ENCODE measurements at places on chromosomes 4 and X.

DNA sequence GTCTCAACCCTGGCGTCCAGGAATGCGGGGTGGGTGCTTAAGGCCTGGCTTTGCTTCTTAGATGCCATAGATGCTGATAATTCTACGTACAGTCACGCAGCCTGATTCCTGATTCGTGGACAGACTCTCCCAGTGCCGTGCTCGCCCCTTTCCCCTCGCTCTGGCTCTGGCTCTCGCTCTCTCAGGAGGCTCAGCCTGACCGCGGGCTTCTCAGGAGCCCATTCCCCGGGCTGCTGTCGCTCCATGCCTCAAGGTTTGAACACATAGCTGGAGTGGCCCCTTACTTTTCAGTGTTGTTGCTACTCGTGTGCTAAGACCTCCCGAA is 59.2 kb upstream of the ZC4H2 start:
- no peak for DNase-seq

GRCh38 chr4:66516940-66517339 is 846.7 kb upstream of the EPHA5 start:
- no peak for DNase-seq

DNA sequence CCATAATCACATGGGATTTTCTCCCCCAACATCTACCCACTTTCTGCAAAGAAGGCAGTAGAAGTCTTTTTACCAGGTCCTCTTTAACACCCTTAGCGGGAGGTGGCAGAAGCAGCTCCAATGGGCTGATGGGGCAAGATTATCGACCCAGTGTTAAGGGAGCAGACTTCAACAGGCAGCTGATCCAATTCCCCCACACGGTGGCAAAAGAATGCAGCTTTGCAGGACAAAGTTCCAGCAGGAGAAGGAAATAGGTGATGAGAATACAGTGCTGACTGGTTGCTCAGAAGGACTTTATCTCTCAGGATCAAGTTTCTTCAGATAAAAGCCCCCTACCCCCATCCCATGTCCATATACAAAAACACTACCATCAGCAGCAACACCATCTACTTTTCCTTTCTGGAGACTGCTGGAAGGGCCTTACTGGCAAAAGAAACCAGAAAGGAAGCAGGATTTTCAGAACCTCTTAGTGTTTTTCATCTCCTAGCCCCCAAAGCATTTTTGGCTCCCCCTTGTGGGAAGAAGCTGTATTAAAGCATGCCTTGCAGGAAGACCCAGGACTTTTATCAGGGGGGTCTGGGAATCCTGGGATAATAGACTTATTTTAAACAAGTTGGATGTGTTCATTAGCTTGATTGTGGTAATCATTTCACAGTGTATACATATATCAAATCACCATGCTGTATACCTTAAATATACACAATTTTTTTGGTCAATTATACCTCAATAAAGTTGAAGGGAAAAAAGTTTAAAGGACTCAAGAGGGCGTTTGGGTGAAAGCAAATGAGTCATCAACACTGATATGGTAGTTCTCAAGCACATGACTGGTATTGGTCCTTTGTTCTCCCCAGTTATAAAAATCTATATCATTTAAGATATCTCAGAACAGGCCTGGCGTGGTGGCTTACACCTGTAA is 146.4 kb downstream of the GPC3 start:
- DNase-seq, result no peak

DNA sequence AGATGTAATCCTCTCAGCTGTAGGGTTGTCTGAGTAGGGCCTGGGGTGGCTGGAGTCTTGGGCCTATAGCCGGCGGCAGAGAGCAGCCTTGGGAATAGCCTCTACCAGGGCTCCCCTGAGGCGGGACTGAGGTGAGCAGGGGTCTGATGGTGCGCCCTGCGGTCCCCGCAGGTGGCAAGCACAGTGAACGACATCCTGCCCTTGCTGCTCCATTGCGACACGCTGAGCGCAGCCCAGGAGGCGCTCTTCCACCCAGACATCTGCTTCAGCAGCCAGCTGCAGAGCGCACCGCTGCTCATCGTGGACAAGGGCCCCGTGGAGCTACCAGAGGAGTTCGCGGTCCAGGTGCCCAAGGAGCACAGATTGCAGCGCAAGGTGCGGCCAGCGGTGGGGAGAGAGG is 317.0 kb downstream of the ADGRL3 start:
- no peak for DNase-seq

GRCh38 chrX:16873106-16873505 is 2.9 kb upstream of the RBBP7 start:
- DNase-seq, result no peak

GRCh38 chr4:61202638-61203435 is 2.7 kb downstream of the ADGRL3 start:
- DNase-seq, result peak; percentile 47

DNA sequence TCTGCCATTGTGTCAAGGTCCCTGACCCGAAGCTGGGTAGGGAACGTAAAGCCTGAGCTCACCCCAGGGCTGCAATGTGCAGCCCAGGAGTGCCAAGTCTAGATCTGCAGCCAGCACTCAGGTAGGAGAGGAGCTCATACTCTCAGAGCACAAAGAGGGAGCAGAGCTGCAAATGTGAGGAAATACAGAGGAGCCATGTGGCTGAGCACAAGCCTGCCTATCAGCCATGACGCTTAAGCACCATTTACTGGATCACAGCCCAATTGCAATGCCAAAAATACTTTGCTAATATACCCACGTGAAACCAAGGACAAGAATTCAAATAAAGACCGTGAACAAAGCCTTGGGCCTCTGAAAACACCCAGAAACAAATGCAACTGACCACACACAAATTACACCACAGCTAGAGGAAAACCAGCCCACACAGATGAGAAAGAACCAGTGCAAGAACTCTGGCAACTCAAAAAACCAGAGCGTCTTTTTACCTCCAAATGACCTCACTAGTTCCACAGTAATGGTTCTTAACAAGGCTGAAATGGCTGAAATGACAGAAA is 69.0 kb upstream of the HPF1 start:
- no peak for DNase-seq

DNA sequence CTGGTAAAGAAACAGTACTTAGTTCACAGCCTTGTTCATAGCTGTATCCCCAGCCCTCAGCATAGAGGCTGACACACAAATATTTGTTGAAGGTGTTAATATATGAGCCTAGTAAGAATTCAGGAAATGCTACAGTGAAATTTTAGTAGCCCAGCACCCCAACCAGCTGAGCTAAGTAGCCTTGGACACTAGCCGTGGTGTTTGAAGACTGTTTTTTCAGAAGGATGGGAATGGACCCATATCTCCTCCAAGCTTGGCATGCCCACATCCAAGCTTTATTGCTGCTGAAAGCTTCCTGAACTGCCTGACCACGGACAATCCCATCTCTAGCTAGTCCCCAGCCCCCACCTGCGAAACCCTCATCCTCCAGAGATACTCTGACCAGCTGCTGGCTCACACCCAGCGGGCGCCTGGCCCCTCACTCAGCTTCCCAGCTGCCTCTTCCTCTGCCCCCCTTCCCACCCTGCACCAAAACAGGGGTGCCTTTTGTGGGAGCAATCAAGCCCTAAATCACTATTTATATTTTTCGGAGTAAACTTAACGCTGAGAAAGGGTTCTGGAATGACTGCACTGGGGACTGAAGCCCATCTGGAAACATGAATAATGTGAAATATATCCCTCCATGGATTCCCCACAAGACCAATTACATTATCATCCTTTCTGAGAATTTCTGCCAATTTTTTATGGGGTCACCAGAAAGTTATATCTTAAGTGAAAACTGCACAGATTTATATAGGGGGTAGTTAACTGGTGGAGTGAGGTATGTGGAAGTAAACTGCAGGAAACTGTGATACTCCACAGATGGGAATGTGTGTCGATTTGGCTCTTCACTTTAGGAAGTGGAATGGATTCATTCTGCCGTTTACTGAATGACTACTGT is 41.1 kb upstream of the CBR4 start:
- DNase-seq, result no peak

GRCh38 chr4:111883557-111883999 is 261.7 kb upstream of the FAM241A start:
- no peak for DNase-seq

GRCh38 chrX:124325732-124326131 is 6.7 kb upstream of the TEX13D start:
- DNase-seq, result no peak

DNA sequence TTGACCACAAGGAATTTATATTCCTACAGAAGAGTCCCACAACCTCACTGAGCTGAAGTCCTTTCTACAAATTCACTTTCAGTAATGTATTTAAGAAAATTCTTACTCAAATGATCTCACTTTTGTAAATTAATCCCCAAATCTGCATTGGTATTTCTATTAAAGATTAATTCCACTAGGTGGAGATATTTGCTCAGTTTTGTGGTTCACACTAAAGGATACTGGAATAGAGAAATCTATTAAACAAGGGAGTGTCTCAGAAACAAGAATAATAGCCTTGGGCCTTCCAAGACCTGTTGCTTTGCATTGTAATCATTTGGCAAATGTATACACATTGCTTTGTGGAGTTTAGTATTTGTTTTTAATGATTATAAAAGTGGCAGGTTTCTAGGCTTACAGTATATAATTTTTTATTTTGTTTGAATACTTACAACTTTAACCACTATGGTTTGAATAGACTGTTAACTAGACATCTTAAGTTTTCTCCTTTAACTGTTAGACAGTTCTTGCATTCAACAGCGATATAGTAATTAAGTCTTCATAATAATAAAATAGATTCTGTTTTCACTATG is 25.9 kb downstream of the CFAP299 start:
- DNase-seq, result no peak

DNA sequence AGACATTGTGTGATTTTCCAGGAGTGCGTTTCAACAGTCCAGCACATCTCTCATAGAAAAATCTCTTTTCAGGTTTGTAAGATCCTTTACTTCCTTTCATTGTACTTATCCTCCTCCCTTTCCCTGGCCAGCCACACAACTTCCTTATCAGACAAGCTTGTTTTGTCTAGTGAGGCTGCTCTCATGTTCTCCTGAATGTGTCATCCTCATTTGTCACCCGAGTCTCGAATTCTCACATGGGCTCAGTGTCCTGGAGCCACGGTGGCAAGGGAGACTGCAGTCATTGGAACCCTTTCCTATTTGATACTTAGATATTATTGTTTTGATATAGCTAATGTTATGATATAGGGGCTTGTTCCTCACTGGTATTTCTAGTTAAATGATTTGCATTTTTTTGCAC is 16.9 kb downstream of the SYNPO2 start:
- no peak for DNase-seq

GRCh38 chr4:16626945-16627344 is 271.5 kb downstream of the LDB2 start:
- no peak for DNase-seq

DNA sequence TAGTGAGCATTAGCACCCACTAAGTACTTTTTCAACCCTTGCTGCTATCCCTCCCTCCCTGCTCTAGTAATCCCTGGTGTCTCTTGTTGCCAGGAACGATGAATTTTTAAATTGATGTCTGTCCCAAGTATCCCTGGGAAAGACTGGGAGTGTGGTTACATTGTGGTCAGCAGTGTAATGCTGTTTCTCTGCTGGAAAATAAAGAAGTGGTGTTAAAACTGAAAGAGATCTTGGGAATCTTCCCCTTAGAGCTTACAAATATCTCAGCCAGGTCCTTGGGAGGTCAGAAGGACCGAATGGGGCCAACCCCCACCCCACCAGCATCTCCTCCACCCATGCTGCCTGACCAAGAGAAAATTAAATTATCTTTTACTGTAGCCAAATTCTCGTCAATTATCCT is 174.5 kb upstream of the MXRA5 start:
- no peak for DNase-seq

- DNase-seq, result no peak
Observed at GRCh38 chrX:147890756-147891155, 21.0 kb upstream of the FMR1 start.

DNA sequence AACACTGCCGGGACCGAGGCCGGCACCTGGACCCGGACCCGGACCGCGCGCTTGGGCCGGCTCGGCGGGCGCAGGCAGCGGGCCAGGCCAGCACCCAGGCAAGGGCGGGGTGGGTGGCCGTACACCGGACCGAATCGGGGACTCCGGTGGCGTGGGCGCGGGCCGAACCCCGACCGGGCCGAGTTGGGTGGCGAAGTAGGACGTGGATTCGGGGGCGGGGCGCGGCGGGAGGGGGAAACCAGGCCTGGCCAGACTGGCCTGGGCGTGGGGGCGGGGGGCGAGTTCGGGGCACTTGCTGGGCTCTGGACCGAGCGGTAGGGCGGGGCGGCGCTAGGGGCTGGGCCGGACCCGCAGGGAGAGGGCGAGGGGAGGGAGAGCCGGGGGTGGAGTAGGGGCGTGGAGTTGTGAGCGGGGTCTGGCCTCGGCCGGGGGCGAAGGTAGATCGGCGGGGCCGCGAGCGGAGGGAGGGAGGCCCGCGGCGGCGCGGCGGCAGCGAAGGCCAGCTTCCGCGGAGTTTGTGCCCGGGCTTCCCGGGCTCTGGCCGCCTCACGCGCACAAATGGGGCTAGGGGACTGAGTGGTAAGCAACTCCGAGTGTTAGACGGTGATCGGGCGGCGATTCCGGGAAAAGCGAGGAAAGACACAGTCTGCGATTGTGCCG is 1.8 kb upstream of the BCORL1 start:
- DNase-seq, result no peak

DNA sequence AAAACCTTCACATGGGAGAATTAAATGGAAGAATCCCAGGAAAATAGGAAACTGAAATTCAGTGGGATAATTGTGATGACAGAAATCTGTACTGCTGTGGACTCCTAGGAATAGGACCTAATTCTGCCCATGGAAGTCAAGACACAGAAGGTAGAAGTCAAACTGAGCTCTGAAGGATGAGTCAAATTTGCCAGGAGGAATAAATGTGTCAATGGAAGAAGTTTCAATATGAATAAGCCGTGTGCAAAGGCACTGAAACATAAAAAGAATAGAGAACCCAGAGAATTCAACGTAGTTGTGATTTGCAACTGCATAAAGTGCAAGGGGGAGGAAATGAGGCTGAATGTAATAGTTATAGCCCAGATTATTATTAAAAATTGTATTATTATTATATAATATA is 11.6 kb downstream of the ENAM start:
- no peak for DNase-seq

DNA sequence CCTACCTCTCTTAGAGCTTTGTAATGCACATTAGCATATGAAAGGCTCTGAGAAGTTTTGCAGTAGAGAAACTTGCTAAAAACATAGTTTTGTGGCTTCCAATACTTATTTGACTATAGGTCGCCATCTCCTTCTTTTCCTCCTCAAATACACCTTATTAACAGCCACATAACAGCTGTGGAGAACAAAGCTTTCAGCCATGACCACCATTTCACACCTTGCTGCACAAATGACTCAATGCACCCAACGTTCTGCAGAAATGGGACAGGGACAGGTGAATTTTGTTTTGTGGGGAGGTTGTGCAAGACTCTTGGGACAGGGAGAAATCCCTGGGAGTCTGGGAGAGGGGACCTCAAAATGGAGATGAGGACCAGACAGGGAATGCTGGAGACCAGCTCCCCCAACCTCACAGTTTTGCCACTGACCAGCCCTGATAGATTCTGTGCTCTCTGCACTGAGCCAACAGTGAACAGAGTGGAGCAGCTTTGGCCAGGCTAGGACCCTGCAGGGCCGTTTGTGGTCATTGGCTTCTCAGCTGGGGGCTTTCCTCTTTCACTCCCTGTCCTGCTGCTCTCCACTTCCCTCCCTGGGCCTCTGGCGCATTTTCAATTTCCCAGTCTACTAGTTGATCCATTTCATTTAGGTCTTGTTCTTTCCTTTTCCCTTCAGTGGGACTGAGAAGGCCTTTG is 16.6 kb downstream of the FRMPD3 start:
- no peak for DNase-seq

- DNase-seq, result no peak
Observed at GRCh38 chr4:26073886-26074560, 160.0 kb downstream of the SMIM20 start.

- no peak for DNase-seq
Observed at GRCh38 chr4:48499551-48500066, 9.6 kb downstream of the ZAR1 start.

All from cerebellar nuclear complex (tissue), 1 donor.